ENCODE measurements at places on chromosomes 6 and 20.

- no peak for DNase-seq
Measured at GRCh38 chr6:36897609-36898008, 11.9 kb downstream of the C6orf89 start.

GRCh38 chr6:5121956-5122355 lies 36.8 kb downstream of the PPP1R3G start:
- DNase-seq, result no peak

DNA sequence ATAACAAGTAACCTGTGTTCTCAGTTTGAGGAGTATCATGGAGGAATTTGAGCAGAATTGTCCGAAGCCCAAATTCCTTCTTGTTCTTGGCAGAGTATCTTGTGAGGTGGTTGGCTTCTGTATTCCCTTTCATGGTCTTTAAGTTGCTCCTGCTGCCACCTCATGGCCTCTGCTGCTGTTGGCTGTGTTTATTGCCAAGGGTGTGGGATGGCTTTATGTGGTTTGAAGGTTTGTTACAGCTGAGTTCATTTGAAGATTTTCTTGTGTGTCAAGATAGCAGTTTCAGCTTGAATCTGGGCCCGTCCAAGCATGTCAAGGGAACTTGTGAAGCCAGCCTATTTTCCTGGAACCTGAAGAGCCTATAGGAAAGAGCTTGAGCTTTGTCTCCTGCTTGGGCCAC lies 20.2 kb upstream of the TTK start:
- DNase-seq, result no peak

- DNase-seq, result no peak
Measured at GRCh38 chr6:21201637-21202350, 391.8 kb upstream of the SOX4 start.

- no peak for DNase-seq
Measured at GRCh38 chr6:63521475-63522210, 50.6 kb upstream of the LOC128125822 start.

DNA sequence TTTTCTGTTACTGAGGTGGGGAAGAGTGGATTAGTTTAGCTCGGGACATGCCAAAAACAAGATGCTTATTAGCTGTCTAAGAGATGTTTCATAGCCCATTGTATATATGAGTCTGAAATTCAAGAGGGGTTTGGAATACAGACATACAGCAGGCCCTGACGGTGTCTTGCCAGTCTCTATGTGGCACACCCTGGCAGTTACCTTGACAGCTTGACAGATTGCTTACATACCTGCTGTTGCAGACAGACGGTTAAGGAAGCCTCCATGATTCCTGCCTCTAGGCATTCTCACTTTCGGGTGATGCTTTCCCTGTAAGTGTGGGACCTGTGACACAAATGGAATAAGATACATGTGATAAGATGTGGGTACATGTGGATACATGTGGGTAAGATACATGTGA lies 95.0 kb downstream of the QRSL1 start:
- DNase-seq, result no peak

DNA sequence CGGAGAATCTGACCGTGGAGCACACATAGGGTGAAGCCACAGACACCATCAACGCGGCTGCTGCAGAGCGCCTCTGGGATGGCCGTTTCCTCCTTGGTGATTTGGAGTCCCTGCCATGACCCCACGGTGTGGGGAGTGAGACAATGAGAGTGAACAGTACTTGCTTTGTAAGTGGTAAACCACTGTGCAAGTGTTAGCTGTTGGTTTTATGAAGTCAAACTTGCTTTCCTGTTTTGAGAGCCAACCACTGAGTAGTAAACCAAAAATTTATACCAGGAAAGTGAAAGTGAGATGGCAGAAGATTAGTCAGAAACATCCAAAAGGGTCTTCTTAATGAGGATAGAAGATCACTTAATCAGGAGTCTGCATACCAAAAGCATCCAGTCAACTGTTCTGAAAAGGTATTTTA lies 160.7 kb downstream of the FOXC1 start:
- no peak for DNase-seq

- no peak for DNase-seq
Measured at GRCh38 chr6:152905551-152906299, 77.1 kb downstream of the FBXO5 start.

DNA sequence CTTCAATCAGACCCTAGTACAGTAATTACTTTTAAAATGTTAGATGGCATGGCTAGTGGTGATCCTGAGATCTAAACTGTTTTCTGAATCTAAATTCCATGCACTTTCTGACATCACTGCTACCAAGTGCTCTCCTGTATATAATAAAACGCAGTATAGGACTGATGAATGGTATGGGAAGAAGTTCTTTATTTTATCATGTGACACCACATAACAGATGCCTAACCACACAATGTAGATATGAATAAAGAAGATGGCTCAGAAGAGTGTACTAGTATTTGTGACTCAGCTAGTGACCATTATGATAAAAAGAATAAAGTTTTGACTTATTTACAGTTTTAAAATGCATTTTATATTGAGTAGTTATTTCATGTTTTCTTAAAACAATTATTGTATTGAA lies 8.5 kb downstream of the NDUFAF4 start:
- no peak for DNase-seq

- DNase-seq, result no peak
Measured at GRCh38 chr6:36649701-36650484, 28.6 kb upstream of the CDKN1A start.

GRCh38 chr6:36613200-36613995 lies 19.2 kb downstream of the SRSF3 start:
- DNase-seq, result no peak

- no peak for DNase-seq
Measured at GRCh38 chr20:10761232-10761631, 87.4 kb upstream of the JAG1 start.

- DNase-seq, result no peak
Measured at GRCh38 chr6:101486124-101486523, 92.6 kb downstream of the GRIK2 start.

DNA sequence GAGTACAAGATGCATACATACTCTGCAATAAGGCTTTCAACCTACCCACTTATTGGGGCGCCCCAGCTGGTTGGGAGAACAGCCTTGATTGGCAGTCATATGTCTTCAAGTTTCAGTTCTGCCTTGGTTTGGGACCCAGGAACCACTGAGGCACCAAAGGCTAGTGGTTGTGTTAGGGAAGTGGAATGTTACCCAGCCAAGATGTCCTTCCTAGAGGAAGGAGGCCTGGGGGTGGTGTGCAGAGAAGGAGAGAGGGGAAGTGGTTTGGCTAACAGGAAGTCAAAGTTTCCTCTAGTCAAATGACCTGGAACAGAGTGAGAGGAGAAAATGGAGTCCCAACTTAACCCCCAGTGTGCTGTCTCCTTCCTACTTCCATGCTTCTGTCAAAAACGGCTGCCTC lies 59.4 kb downstream of the CD164 start:
- no peak for DNase-seq

DNA sequence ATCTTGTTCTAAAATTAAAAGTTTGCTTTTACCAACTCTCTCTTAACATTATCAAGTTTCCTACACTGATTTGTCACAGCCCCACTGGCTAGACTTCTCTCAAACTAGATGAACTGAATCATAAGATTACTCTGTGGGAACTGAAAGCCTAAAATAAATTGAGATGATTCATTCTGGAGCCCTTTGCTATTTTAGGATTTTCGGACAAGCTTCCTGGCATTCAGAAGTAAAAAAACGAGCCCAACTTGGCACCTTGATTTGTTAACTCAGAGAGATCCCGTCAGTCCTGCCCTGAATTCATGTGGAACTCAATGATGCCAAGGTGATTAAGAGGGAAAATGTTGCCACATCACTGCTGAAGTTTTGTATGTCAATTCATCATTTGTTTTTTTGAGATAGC lies 122.0 kb upstream of the NRSN1 start:
- no peak for DNase-seq

DNA sequence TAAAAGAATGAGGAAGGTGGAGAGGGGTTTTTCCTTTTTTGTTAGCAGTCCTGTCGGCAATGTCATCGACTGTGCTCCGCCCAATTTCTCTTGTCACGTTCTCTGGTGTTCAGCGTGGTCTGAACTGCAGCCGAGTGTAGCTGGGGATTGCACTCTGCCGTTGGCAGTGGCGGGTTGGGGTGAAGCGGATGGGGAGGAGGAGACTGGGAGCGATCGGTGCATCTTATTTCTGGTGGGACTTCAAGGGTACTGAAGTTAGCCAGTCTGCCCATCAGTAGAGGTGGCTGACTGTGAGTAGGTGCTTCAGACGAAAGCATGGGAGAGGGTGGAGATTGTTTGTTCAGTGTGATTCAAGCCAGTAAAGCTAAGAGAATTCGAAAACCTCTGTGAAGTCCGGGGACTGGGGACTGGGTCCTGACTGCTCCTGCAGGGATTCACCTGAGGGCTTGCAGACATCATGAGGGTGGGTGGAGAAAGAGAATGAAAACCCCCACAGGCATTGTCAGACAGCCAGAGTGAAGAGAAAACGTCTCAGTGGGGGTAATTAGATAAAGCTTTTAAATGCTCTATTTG lies 5.1 kb downstream of the RREB1 start:
- no peak for DNase-seq

DNA sequence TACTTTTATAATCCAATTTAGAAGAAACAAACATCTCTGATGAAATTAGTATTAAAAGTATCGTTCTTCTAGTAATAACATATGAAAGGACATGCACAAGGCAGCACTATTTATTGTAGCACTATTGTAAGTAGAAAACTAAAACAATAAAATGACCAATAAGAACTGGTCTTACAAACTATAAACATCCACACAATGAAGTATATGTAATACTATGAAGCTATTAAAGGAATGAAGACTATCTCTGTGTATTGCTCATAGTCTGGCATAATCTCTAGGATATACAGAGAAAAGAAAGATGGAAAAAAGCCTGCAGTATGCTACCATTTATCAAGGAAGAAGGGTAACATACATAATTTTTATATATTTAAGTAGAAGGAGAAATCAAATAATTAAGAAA lies 16.7 kb downstream of the LCA5 start:
- no peak for DNase-seq

- DNase-seq, result no peak
Measured at GRCh38 chr6:84652356-84653026, 111.9 kb downstream of the TBX18 start.

DNA sequence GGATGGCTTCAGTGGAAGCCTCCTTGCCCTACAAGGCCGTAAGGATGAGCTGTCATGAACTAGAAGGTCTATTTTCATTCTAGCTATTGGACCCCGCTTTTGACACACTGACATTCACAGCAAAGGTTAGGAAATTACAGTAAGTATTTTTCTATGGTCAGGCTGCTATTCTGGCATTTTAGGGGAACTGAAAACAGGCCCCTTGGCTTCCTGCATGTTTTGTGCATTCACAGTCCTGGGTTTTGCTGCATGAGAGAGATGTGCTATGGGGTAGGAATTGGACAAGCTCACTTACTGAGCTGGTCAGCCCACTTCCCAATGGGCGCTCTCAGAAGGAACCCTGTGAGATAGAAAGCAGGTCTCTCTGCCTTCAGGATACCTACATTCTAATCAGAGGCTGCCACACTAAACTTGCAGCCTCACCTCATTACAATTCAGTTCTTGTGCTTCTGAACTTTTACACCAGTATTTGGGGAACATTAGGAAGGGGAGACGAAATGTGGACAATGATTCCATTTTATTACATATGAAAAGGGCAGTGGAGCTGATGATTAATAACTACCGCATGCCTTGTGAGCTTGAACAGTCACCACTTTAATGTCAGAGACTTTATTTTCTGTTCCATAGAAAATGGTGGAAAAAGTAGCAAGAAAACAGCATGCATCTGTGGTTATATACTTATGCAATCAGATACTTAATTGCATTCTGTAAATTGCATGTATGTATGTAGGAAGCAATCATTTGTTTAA lies 86.6 kb upstream of the TAB2 start:
- DNase-seq, result no peak

- no peak for DNase-seq
Measured at GRCh38 chr6:98593676-98594075, 240.7 kb upstream of the POU3F2 start.

DNA sequence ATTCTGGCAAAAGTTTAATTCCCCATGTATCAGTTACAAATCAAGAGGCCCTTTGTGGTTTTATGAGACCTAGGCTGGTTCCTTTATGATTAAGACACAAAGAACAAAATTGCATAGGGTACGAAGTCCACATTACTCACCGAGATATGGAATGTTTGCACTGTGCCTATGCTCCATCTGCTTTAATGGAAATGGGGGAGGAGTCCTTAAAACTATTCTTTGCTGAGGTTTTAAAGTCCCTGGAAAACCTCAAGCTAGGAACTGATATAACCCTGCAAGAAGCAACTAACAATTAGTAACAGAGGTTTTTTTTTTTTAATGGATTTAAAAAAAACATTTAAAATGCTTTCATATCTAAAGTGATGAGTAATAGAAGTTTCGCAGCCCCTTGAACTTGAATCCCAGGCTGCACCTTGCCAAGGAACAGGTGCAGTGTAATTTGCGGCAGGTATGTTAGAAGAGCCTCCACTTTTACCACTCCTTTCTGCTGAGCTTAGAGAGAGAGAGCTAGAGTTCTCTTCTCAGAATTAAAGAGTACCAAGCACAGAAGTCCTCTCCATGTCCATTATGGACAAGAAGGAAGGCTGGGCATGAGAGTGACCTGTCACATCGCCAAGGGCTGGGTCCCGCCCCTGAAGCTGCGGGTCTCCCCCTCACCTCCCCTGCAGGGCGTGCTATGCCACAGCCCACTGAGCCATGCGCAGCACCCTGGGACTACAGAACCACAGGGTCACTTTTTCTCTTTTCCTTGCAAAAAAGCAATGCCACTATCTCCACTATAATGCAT lies 2.3 kb downstream of the SERPINB1 start:
- no peak for DNase-seq

- DNase-seq, result no peak
Measured at GRCh38 chr6:154805288-154805911, 72.2 kb downstream of the SCAF8 start.

DNA sequence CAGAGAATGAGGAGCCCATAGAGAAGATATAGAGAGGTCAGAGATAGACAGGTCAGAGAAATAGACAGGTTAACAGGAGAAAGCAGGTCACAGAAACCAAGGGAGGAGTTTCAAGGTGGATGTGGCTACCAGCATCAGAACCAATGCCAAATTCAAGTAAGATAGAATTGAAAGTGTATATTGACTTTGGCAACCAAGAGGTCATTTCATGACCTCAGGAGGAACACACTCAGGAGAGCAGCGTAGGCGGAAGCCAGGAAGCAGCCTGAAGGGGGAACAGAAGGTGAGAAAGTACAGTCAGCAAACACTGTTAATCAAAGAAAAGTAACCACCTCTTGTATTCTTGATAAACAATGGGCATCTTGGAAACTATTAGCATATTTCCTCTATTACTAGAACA lies 33.9 kb upstream of the ALDH8A1 start:
- no peak for DNase-seq

Measured in CMK (cell line).